ENCODE measurements at places on chromosomes 5 and 9.

DNA sequence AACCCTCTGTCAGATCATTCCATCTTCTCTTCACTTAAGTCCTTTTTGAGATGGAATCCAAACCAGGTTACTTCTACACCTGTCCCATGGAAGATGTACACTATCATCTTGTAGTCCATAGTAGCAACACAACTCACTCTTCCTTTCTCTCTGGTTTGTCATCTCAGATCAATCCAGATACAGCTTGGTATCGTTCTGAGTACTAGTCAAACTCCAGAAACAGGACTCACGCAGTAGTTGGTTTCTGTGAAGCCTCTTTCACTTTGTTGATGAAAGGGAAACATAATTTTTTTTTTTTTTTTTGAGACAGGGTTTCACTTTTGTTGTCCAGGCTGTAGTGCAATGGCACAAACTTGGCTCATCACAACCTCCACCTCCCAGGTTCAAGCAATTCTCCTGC lies 484.0 kb downstream of the PRDM9 start:
- DNase-seq: no peak

DNA sequence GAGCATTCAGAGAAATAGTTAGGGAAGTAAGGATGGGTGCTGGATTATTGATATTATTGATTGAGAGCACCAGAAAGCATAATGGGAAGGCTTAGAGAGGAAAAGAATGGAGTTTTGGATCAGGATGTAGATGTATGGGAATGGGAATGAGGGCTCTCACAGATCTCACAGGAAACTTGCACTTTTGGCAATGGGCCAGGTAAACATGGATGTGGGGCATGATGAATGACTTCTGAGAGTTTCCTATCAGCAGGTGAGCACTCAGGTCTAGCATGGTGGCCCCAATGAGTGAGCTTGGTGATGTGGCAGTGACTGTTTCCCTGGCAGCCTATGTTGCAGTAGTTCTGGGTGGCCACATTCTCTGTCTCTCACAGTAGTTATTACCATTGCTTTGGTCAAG lies 283.8 kb downstream of the FBXL7 start:
- DNase-seq: no peak

- no peak for DNase-seq
Observed at GRCh38 chr9:12920437-12920836, 145.6 kb downstream of the LURAP1L start.

DNA sequence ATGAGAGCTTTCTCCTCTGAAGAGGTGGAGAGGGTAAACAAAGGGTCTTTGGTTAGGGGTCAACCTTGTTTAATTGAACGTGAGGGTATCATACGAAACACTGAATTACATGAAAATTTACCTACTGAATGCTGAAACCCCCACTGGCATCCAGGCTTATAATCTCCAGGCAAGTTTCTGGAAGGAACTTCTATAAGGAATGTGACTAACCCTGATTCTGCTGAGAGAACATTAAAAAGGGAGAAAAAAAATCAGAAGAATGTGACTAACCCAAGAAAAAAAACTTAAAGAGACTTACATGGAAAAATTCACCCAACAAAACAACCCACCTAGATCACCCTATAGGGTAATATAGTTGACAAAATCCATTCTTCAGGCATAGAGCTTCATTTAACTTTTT lies 55.5 kb downstream of the APC start:
- DNase-seq: no peak

DNA sequence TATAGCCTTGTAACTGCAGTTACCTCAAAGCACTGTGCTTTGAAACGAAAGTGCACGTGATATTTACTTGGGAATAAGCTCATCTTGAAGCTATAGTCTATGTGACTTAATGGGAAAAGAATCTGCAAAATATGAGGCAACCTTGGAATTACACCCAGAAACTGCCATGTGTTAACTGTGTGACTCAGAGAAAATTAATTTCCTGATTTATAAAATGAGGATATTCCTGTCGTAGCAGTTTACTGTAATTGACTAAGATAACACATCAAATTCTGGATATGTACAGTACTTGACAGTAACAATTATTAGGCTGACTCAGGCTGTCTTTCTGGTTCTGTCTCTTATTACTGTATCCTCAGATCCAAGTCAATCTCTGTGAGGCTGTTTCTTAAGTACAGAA lies 1079.9 kb upstream of the ACO1 start:
- DNase-seq: no peak

DNA sequence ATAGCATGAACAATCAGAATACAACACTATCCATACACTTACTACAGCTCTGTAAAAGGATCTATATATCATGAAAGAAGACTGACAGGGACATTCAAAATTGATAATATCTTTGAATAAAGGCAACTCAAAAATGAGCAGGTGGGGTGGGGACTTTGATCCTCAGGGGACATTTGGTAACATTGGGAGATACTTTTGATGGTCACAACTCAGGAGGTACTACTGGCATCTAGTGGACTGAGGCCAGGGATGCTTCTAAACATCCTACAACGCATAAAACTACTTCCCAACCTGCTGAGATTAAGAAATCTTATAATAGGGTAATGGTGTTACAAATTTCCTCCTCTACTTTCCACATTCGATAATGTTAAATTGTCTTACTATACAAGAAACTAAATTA lies 243.9 kb downstream of the ARL15 start:
- no peak for DNase-seq

DNA sequence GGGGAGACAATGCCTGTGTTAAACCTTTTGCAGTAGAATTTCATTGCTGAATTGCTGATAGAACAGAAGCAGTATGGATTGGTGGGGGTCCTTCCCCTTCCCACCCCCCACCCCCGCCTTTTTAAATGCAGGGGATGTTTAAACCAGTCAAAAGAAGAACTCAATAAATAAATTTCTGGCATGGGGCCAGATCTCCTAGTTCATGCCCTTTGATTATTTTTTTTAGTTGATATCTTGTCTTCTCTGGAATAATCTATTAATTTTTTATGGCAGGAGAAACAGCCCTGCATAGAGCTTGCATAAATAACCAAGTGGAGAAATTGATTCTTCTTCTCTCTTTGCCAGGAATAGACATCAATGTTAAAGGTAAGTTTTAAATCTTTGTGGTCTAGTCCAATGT lies 72.8 kb downstream of the SLF1 start:
- no peak for DNase-seq

GRCh38 chr9:126490871-126491567 lies 122.7 kb upstream of the LMX1B start:
- no peak for DNase-seq

DNA sequence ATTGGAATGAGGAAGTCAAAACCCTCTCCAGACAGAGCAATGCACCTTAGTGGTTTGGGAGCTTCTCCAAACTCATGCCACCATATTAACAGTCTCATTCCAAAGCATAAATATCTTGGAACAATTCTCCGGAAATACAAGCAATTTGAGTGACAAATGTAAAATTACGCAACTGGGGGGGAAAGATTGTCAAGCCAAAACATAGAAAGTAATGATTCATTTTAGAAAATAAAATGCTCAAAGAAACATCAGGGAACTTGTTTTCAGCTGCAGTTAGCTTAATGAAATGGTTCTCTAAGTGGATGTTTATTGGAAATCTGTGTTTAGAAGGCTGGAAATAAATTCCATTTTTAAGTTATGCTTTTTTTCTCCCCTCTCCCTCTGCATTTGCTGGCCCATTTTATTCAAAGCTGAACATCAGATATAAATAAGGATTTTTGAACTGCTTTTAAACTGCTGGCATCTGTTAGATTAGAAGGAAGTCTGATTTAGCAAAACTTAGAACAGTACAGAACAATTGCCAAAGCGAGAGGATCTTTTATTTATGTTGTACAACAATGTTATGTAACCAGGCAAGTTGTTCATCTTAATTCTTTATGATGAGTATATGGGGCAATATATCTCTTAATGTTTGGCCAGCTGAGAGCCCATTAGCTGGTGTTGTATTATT lies 551.9 kb downstream of the PRELID2 start:
- no peak for DNase-seq

- DNase-seq: peak; percentile 12
Observed at GRCh38 chr5:44809215-44809955, 638 bp downstream of the MRPS30 start.
